ENCODE measurements at places on chromosomes 16 and 17.

DNA sequence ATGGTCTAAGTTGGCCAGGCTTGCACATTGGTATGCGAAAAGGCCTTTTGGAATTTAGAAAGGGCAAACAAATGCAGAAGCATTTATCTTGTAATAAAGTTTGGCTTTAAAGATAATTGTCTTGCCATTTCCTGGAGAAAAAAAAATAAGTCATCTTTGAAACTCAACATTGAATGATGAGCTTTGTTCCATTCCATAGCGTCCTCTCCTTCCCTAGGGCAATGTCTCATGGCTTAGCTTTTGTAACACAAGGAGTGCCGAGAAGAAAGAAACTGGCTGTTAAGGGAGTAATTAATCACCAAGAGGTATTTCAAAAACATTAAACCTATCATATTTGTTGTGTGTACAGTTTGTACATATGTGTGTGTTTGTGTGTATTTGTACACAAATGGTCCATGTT is 372.3 kb downstream of the NPIPA8 start:
- no peak for DNase-seq

- DNase-seq: no peak
These were observed 478.8 kb upstream of the CDH11 start for GRCh38 chr16:65600629-65601028.

DNA sequence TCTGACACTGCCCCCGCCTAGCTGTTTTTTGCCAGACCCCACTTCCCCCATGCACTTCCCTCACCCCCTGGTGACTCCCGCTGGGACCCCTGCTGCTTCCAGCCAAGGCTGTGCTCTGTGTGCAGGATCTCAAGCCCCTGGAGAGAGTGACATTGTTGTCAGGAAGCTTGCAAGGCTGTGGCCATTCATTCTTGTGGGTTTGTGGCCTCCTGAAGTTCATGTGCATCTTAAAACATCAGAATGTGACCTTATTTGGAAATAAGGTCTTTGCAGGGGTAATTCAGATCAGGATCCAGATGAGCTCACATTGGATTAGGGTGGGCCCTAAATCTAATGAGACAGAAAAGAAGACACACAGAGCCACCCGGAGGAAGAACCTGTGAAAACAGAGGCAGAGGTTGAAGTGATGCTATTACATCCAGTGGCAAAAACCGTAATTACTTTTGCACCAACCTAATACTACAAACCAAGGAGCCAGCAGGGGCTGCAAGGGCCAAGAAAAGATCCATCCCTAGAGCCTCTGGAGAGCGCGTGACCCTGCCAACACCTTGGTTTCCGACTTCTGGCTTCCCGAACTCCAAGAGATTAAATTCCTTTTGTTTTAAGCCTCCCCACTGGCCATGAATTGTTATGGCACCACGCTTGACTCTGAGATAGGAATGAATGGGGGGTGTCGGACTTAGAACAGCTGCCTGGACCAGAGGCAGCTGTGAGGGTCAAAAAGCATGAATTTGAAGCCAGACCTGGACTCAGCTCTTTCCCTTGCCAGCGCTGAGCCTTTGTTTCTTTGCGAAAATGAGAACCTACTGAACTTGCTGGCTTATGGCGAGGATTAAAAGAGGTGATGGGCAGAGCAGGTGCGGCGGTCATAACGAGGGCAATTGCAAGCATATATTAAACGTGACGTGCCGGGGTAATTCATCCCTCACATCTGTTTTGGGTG is 75.5 kb downstream of the BMERB1 start:
- no peak for DNase-seq

- peak; percentile 65 for DNase-seq
These were observed 8.1 kb downstream of the SMIM5 start for GRCh38 chr17:75641343-75641742.

DNA sequence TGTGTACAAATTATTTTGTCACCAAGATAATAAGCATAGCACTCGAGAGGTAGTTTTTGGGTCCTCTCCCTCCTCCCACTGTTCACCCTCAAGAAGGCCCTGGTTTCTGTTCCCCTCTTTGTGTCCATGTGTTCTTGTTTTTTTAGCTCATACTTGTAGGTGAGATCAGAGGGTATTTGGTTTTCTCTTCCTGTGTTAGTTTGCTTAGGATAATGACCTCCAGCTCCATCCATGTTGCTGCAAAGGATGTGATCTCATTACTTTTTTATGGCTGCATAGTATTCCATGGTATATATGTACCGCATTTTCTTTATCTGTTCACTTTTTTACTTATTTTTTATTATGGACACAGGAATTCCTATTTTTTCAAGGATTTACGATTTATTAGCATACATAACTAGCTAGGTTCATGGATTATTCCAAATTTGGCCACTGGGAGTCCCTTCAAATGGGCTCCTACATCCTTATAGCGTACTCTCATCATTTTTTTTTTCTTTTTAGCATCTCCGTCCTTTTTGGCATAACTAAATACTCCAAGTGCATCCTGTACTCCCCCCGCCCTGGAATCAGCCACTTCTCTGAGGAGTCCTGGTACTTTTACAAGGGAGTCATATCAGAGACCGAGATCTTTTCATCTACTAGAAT is 7.3 kb downstream of the TADA2A start:
- no peak for DNase-seq

- no peak for DNase-seq
These were observed 220.8 kb upstream of the TNRC6C start for GRCh38 chr17:77737442-77738265.

DNA sequence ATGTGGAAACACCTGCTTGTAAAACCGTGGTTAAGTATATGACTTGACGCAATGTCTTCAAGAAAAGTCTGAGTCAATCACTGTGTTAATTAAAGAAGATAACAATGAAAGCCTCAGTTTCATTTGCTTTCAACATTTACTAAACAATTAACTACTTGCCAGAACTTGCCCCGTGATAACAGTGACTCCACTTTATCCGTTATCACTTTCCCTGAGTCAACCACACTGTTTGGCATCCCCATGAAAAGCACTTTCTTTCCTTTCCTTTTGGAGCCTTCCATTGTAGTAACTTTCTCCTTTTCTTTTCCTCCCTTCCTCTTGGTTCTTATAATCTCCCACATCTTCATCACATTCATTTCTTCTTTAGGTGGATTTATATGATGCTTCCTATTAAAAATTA is 435.1 kb upstream of the GOT2 start:
- no peak for DNase-seq

GRCh38 chr16:74586948-74587347 is 20.0 kb downstream of the GLG1 start:
- DNase-seq: no peak

DNA sequence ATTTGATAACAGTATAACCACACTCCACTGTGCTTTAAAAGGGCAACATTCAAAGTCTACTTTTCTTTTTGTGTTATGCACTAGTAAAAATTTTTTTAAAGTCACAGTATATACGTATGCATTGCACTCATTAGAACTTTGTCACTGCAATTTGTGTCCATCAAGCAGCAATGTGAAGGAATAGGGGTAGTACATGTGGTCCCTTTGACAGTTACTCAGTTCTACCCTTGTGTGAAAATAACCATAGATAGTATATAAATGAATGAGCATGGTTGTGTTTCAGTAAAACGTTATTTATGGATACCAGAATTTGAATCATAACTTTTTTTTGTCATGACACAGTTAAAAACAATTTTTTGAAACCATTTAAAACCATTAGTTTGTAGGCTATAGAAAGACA is 30.7 kb downstream of the NFATC3 start:
- no peak for DNase-seq

DNA sequence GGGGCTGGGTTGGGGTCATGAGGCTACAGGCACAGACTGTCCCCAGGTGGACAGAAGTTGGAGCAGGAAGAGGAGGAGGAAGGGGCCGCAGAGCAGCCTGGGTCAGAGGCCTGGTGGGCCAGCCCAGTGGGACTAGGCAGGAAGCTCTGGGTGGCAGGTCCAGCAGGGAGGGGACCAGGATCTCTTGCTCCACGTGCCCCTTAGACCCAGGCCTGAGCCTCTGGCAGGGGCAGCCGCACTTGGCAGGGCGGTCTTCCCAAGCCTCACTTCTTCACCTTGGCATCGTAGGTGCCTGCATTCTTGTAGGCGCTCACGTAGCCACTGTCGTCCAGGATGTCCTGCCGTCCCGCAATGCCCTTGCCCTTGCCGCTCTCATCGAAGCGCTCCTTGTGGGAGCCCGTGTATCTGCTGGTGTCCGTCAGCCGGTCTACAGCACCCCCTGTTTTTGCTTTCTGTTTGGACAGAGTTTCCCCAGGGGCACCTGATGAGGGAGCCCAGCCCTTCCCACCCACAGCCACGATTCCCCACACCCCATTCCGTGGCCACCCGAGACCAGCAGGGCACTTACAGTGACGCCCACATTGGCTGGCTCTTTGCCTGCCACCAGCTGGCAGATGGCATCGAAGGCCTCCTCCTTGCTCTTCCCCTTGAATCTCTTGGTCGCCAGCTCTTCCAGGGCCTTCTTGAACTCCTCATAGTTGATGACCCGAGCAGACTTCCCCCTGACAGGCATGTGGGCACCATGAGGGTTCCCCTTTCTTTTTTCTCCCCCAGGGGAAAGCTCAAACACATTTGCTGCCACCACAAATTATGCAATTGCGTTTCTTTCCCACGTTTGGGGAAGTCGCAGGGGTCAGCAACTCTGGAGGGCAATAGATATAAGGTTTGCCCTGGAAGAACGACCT is 3.1 kb downstream of the TPPP3 start:
- DNase-seq: no peak

- no peak for DNase-seq
These were observed 125.4 kb downstream of the MAP2K6 start for GRCh38 chr17:69539781-69540319.

- DNase-seq: no peak
These were observed 162.2 kb upstream of the ZFHX3 start for GRCh38 chr16:73210084-73210483.

GRCh38 chr16:20348365-20349185 is 3.9 kb downstream of the UMOD start:
- DNase-seq: peak; percentile 52

DNA sequence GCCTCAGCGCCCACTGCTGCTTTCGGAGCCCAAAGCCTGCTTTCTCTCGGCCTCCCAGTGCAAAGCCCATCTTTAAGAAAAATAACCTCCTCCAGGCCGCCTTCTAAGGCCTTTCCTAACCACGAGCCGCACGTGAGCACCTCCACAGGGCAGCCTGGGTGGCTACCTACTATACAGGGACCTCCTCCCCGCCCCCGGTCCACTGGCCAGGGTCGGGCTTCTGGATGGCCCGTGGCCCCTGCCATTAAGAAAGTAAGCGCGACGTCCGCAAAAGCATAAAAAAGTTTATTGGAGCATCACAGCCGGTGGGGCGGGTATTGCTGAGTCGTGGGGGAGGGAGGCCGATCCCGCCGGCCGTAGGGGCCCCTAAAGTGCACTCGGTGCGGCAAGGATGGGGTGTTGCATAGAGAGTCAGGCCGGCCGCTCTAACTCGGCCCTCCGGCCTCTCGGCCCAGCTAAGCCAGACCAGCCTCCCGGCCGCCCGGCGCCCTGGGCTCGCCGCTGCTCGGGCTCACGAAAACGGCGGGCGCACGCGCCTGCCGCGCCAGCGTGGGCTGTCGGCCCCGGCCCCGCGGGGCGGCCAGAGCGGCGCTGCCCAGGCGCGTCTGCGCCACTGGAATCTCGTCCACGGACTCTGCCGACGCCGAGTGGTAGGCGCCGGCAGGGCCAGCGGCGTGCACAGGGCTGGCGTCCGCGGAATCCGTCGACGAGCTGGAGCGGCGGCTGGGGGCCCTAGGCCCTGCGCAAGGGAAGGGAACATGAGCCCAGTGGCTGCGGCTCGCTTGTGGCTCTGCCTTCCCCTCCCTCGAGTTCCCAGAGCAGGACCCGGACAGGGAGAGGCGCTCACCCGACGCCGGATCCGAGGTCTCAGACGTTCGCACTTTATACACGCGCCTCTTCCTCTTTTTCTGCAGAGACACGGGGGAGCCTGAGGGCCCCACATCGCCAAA is 1.1 kb upstream of the TPPP3 start:
- peak; percentile 72 for DNase-seq

GRCh38 chr16:55492756-55493380 is 13.9 kb downstream of the MMP2 start:
- no peak for DNase-seq

DNA sequence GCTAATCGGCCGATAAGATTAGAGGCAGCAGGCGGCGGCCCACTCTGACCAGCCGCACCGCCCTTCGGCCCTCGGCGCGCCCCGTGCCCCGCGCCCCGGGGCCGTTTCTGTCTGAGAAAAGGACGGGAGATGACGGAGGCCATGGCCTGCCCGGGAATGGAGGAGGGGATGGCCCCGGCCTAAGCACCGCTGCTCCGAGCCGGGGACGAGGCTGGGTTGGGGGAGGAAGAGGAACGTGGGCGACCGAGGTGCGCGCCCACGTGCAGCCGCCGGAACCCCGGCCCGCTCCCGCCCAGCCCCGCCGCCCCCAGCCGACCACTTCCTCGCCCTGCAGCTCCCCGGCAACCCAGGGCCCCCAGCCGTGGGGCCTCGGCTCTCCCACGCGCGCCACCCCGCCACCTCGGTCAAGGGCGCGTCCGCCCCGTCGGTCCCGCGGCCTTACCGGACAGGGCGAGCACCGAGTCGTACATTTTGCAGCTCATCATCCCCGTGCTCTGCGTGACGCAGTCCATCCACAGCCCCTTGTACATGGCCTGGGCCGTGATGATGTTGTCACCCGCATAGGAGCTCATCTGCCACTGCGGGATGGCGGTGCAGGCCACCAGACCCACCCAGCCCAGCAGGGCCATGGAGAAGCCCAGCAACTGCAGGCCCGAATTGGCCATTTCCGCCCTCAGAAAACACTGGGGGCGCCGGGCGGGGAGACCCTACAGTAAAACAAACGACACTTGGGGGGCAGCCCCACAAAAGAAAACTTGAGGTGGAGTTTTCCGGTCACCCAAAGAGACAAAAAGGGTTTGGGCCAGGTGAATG is 693 bp downstream of the CLDN7 start:
- no peak for DNase-seq

GRCh38 chr16:12600116-12600515 is 203.6 kb downstream of the CPPED1 start:
- no peak for DNase-seq

DNA sequence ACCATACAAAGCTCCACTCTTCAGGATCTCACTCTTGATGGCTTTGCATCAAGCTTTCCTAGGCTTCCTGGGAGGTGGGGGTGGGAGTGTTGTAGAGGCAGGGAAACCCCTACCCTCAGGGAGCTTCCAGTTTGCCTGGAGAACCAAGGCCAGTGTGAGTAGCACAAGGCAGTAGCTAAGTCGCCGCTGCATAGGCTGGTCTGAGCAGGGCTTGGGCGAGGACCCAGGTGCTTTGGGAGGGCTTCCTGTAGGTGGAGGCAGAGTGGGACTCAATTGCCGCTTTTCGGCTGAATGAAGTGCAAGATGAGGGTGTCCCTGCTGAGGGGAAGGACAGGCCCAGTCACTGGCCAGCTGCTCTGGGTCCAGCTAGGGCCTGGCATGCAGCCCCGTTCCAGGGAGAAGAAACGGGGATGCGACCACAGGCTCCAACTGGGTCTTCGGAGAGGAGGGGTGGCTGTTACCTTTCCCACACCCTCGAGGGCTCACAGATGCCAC is 3.9 kb downstream of the CD79B start:
- no peak for DNase-seq

- DNase-seq: no peak
These were observed 51.4 kb downstream of the USP10 start for GRCh38 chr16:84751241-84751640.

GRCh38 chr17:74529243-74529642 is 2.0 kb downstream of the CD300LB start:
- DNase-seq: no peak

GRCh38 chr17:41415411-41415810 is 9.0 kb downstream of the KRT37 start:
- no peak for DNase-seq
